ENCODE measurements at places on chromosomes 13 and 19.

- no peak for DNase-seq
Measured at GRCh38 chr13:42373048-42373812, 101.3 kb downstream of the AKAP11 start.

- peak; percentile 60 for DNase-seq
Measured at GRCh38 chr19:7287722-7288121, 6.5 kb downstream of the INSR start.

DNA sequence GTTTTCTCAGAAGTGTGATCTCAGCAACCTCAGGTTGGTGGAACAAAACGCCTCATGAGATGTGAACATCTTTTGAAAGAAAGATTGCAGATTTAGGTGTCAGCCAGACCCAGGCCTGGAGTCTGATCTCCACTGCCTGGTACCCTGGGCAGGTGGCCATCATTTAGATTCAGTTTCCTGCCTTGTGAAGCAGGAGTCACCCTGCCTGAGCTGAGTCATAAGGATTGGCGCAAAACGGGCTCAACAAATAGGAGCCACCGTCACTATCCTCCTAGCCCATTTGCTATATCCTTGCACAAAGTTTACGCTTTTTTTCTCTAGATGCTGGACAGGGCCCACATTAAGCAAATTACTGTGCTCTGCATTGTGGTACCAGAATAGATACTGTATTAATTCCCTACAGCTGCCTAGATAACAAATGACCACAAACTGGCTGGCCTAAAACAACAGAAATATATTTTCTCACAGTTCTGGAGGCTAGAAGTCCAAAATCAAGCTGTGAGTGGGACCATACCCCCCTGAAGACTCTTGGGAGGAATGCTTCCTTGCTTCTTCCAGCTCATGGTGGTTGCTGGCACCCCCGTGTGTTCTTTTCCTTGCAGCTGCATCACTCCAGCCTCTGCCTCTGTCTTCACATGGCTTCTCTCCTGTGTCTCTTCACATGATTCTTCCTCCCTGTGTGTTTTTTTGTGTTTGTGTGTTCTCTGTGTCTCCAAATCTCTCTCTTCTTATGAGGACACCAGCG is 38.2 kb downstream of the TNFSF11 start:
- no peak for DNase-seq

DNA sequence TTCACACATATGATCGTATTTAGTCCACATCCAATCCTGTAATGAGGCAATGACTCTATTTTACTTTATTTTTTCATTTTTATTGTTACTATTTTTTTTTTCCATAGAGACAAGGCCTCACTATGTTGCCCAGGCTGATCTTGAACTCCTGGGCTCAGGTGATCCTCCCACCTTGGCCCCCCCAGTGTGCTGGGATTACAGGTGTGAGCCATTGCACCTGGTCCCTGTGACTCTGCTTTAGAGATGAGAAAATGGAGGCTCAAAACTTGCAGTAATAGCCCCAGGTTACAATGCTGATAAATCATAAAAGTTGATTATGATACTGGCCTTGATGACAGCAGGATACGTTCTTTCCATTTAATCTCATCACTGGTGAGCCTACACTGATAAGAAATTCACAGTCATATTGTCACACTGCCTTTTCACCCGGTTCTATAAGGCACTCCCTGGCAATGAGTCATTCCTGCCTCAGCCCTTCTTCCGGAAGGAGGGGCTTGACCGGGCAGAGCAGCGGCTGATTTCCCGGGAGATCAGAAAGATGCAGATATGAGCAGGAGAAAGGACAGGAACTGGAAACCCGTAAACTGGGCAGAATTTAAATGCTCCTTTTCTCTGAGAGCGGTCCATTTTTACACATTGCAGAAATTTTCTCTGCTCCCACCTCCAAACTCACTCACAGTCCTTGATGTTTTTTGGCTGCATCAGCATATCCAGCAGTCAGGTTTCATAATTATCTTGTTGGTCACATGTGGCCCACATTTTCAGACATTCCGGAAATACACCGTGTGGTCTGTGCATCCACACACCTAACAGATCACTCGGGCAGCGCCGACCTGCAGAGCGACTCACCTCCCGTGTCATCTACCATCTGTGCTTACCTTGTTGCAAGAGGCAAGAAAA is 616.4 kb downstream of the EFNB2 start:
- peak; percentile 81 for DNase-seq

- DNase-seq: no peak
Measured at GRCh38 chr19:13888281-13888680, 11.3 kb downstream of the NANOS3 start.

- no peak for DNase-seq
Measured at GRCh38 chr19:19480688-19481087, 34.7 kb downstream of the TSSK6 start.

GRCh38 chr13:96710166-96710862 is 284.0 kb downstream of the OXGR1 start:
- DNase-seq: peak; percentile 20

GRCh38 chr19:17234911-17235299 is 8.9 kb downstream of the OCEL1 start:
- peak; percentile 72 for DNase-seq

- no peak for DNase-seq
Measured at GRCh38 chr13:31697290-31697689, 42.0 kb upstream of the RXFP2 start.

- no peak for DNase-seq
Measured at GRCh38 chr19:5587071-5587455, 19.3 kb upstream of the TINCR start.

- DNase-seq: no peak
Measured at GRCh38 chr19:40721936-40722661, 5.2 kb downstream of the ITPKC start.

DNA sequence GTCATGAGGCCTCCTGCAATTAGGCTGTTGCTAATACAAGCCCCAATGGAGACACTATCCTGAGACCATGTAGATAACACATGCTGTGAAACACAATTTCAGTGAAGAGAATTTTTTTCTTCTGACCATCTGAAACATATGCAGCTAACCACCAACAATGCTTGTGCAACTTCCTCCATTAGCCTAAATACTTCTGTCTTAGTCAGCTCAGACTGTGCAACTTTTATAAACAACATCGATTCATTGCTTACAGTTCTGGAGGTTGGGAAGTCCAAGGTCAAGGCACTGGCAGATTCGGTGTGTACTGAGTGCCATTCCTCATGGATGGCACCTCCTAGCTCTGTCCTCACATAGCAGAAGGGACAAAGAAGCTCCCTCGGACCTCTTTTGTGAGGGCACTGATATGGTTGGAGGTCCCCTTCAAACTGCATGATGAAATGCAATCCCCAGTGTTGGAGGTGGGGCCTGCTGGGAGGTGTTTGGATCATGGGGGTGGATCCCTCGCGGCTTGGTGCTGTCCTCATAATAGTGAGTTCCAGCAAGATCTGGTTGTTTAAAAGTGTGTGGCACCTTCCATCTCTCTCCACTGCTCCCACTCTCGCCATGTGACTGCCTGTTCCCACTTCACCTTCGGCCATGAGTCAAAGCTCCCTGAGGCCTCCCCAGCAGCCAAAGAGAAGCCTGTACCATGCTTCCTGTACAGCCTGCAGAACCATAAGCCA is 27.7 kb downstream of the STK24 start:
- no peak for DNase-seq

- DNase-seq: no peak
Measured at GRCh38 chr19:14495672-14496028, 277 bp downstream of the GIPC1 start.

DNA sequence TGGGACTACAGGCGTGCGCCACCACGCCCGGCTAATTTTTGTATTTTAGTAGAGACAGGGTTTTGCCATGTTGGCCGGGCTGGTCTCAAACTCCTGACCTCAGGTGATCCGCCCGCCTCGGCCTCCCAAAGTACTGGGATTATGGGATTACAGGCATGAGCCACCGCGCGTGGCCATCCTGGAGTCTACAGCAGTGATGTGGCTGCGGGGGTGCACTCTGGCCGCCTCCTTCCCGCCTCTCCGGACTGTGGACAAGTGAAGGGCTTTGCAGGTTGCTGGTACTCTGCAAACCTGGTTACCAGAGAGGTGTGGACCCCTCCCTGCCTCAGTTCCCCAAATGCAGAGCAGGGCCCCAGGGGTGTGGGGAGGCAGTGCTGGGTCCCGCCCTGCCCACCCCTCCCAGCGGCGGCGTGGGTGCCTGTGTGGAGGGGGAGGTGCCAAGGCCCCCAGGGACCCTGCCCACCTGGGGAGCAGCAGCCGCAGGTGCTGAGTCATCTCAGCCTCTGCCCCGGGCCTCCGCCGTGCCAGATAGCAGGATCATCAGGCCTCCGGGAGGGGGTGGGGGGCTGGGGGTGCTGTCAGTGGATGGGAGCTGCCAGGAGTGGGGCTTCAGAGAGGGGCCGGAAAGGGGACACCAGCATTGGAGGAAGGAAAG is 23.1 kb downstream of the ARID3A start:
- DNase-seq: no peak

DNA sequence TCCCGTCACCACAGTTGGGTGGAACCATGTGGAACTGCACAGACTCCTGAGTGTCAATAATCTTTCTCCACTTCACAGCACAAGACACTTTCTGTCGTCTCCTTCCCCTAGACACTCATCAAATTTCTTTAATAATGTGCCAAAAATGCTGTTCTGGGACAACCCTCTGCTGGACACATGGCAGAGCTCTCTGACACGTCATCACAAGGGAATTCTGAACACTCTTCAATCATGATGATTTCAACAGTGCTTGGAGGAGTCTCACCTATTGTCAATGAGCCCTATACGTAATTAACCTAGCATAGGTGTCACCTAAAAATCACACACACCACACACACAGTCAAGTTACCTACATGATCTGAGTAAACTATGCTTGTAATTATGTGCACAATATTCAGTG is 141.3 kb downstream of the STOML3 start:
- no peak for DNase-seq

GRCh38 chr19:33819880-33820781 is 23.5 kb downstream of the KCTD15 start:
- peak; percentile 90 for DNase-seq

DNA sequence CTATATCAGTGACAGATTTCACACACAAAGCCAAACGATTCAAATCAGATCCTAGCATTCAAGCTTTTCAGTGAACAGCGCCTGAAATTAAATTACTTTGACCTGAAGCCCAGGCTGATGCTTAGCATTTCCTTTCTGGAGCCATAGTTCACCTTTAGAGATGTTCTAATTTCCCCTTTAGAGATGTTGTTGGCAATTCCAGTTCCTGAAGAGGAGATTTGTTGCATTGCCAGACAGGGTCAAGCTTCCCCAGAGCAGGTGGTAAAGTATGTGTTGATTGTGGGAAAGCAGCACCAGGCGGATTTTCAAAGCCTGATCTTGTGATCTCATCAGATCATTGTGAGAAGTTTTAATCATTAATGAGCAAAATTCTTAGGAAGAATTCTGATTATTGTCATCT is 609.8 kb upstream of the KLF12 start:
- DNase-seq: no peak

DNA sequence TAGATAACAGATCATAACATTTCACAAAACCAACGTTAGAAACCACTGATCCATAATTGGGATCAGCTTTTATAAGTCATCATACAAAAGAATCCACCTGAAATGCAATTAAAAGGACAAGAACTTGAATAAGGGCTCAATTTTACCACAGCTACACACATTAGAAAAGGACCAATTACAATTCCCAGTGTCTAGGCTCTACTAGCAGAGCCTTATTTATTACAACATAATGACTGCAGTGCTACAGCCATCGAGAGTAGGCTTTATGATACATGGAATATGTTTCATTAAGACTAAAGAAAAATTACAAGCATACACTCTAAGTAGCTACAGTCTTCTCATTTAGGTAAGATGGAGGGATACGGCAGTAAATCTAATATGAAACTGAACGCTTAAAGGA is 2.9 kb downstream of the RBM26 start:
- DNase-seq: no peak

- DNase-seq: no peak
Measured at GRCh38 chr13:33188093-33188882, 97.3 kb downstream of the STARD13 start.

DNA sequence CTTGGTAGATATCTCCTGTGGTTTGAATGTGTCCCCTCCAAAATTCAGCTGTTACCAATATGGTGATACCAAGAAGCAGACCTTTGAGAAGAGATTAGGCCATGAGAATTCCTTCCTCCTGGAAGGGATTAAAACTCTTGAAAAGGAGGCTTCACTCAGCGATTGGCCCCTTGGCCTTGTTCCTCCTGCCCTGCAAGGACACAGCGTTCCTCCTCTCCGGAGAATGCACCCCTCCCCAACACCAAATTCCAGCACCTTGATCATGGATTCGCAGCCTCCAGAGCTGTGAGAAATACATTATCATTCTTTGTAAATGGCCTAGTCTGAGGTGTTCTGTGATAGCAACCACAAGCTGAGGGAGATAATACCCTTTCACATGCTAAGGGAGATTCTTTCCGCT is 34.5 kb upstream of the ARHGEF7 start:
- no peak for DNase-seq

DNA sequence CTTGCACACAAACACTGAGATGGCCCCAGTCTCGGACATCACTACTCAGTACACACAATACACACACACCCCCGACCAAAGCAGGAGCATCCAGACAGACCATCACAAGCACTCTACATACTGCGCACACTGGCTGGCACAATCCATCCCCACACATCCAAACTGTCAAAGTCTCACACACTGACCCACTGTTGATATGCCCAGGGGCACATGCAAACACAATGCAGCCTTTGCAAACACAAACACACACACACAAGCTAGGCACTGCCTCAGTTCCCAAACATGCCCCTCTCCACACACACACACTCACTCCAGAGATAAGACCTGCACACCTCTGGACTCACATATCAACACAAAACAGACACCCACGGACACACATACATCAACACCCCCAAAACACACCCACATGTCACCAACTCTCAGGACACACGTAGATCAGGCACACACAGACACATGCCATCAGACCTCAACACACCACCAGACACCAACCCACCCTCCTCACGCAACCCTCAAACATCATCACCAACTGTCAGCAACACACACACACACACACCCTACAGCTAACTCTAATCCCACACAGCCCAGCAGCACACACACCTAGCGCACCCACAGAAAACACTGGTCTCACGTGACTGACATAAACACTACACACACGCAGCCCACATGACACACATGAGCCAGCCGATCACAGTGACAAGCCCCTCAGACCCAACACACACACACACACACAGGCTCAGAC is 1.9 kb downstream of the BBC3 start:
- DNase-seq: peak; percentile 49

GRCh38 chr13:39815345-39816111 is 160.1 kb downstream of the COG6 start:
- no peak for DNase-seq

- DNase-seq: no peak
Measured at GRCh38 chr19:34504809-34505291, 23.3 kb downstream of the WTIP start.
